ENCODE measurements at places on chromosomes 6 and 20.

GRCh38 chr20:61567204-61567603 lies 315.1 kb downstream of the CDH4 start:
- DNase-seq: no peak

- no peak for DNase-seq
Observed at GRCh38 chr20:20456741-20457140, 88.8 kb downstream of the INSM1 start.

GRCh38 chr20:8661229-8661952 lies 407.5 kb upstream of the PLCB4 start:
- no peak for DNase-seq

- no peak for DNase-seq
Observed at GRCh38 chr6:157672726-157673412, 150.2 kb upstream of the SNX9 start.

DNA sequence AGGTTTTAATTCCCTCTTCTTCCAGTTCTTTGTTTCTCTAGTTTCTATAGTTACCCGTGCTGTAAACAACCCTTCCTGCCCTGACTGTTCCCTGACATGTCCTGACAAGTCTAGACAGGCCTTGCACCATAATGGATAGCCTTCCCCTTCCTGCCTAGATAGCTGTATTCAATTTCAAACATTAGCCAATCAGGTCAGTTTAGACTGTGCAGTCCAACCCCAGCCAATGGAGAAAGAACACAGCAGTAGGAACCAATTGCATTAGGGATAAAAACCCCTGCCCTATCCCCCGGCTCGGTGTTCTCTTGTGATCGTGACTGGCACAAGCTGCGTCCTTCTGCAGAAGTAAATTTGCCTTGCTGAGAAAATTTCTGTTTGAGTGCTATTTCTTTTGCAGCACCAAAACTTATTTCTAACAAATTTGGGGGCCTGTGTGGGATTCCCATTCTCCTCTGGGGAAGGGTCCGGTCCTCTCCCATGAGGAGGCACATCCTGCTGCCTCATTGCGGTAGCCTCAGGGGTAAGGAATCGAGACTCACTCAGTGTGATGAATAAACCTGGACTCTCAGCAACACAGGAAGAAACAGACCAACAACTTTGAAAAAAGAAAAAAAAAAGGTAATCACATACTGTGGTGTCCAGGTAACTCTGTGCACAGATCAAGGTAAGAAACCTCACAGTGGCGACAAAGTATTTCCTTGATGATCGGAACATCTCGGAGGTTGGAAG lies 248.7 kb upstream of the ECI2 start:
- no peak for DNase-seq

GRCh38 chr6:165098165-165098564 lies 211.2 kb downstream of the C6orf118 start:
- no peak for DNase-seq

GRCh38 chr6:45619994-45620471 lies 242.3 kb upstream of the SUPT3H start:
- DNase-seq: no peak

GRCh38 chr6:169342710-169343109 lies 89.1 kb upstream of the THBS2 start:
- DNase-seq: no peak

- no peak for DNase-seq
Observed at GRCh38 chr6:143784316-143784715, 58.8 kb upstream of the LTV1 start.

DNA sequence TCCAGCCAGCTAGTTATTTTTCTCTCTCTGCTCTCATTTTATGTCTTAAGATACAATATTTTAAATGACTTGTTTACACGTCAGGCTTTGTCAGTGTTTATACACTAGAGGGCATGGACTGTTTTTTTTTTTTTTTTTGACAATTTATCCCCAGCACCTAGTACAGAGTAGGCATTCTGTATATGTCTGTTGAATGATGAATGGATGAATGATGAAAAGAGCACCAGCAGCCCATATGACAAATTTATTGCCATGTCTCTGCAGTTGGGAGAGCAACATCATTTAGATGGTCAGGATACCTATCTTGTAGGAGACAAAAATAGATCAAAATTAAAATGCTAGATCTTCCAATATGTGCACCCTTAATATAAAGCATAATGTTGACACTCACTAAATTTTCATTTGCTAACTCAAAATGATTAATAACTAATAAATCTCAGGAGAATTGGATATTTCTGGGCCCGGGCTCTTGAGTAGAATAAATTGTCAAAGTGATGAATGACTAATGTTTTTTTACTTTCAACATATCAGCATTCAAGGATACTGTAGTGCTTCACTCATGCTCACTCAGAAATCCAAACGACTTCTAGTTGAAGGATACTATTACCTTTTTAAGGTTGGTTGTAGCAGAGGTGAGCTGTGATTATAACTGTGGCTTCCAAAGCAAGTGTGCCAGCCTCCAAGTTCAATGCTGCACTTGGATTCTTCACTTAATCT lies 200.0 kb downstream of the PHACTR1 start:
- DNase-seq: no peak

DNA sequence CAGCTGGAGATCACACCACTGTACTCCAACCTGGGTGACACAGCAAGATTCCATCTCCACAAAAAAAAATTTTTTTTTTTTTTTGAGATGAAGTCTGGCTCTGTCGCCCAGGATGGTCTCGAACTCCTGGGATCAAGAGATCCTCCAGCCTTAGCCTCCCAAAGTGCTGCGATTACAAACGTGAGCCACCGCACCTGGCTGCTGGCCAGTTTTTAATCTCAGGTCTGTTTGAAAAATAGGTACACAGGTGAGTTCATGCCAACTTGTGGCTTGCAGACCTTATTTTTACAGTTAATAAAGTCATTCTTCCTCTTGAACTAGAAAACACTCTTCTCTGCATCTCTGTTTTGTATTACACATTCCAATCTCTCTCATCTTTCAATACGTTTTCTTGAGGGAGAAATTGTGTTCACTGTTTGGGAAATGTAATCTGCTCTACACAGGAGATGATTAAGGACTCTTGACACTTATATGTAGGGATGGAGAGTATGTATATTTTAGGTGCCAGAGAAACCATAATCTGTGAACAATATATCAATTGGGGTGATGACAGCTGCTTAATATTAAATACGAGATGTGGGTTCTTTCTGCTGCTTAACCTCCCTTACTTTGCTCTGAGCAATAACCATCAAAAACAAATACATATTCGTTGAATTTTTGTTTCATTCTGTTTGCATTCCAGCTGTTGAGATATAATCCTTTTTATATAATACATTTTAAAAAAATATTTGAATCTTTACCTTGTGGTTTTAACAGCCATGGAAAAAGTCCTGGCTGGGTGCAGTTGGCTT lies 17.7 kb upstream of the RIPOR3 start:
- DNase-seq: no peak

DNA sequence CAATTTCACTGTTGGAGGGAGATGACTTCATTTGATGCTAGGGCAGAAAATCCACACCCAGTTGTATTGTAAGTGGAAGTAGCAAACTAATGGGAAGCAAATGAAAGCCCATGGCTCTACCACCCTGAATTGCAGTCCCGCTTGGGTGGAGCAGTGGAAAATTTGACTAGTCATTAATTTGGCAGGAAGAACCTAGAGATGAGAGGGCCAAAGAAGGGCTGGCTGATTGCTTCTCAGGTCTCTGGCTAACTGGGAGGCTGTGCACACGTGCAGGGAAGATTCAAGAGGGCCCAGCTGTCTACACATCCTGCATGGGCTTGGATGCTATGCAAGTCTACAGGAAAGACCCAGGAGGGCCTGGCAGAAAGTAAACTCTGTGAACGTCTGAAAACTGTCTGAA lies 466.2 kb downstream of the TFAP2A start:
- DNase-seq: no peak

DNA sequence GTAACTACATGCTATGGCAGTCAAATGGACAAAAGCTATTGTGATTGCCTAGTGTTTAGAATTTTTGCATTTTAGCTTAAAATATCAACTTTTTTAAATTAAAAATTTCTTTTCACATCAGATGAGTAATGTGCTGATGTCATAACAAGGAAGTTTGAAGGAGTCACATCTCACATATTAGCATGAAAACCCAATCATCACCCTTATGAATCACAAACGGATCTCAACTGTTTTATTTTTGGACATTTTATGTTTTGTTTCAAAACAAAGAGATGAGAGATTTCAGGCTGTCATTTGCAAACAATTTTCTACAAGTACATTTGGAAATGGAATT lies 53.6 kb upstream of the TRERF1 start:
- no peak for DNase-seq

DNA sequence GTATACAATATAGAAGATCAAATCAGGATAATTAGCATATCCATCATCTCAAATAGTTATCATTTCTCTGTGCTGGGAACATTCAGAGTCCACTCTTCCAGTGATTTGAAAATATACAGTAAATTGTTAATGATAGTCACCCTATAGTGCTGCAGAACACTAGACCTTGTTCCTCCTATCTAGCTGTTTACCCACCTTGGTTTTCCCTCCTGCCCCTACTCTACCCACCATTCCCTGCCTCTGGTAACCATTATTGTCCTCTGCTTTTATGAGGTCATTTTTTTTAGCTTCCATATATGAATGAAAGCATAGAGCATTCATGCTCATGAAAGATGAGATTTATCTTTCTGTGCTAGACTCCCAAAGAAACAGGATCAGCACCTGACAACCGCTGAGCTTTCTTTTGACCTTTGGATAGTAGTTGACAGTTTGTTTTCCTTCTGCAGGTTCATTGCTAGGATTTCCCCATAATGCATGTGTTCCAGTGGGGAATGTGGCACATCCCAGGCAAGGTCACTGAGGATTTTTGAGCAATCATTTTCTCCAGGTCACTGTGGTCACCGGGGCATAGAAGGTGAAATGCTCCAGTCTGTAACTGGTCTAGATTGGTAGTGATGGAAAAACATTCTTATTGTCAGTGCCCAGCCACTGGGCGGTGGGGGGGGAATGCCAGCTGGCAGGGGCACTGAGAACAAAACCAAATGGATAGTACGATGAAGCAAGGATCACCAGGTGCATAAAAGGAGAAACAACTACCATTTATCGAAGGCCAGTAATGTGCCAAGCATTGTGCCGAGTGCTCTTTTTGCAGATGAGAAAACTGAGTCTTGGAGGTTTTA lies 33.6 kb upstream of the BCAS1 start:
- peak; percentile 73 for DNase-seq

DNA sequence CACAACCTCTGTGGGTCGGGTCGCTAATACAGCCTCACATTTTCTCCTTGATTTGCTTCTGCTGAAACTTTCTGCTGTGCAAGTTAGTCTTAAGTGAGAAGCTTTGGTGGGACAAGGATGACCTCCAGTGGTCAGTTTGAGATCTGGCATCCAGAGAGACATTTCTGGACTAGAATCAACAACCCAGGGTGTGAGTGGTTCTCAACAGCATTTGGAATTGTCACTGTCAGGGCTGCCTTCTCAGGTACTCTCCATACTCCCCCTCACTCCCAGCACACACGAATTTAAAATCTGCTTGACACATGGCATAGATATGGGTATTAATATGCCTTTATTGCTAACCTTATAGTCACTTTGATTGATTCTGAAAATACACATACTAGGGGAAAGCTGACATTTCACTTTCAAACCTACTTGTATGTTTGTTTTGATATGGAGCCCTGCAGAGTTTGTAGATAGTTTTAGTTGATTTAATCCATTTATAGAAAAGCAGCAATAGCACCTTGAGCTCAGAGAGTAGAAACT lies 13.2 kb downstream of the OTOR start:
- DNase-seq: peak; percentile 74

GRCh38 chr6:17202526-17202925 lies 78.6 kb upstream of the RBM24 start:
- DNase-seq: no peak

DNA sequence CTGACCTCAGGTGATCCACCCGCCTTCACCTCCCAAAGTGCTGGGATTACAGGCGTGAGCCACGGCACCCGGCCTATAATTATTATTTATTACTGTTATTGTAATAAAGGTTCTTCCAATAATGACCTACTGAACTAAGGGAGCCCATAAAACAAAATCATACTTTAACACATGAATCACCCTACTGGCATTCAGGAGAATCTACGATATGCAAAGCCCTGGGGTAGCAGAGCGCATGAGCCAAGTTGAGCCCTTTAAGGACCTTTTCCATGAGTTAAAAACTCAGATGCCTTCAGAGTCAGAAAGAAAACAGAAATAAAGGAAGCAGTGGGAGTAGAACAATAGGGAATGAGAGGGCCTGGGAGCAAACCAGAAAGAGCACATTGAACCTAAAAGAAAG lies 41.5 kb downstream of the SNRPB start:
- no peak for DNase-seq

All from HuH-7 (cell line).